Left cardiac atrium (tissue), 4 donors: ENCODE measurements at places on chromosomes 2 and 18. TPM values are rescaled to one million over a fixed set of nuclear protein-coding genes. Genes with fewer than 3 reads are reported as not detected.

DNA sequence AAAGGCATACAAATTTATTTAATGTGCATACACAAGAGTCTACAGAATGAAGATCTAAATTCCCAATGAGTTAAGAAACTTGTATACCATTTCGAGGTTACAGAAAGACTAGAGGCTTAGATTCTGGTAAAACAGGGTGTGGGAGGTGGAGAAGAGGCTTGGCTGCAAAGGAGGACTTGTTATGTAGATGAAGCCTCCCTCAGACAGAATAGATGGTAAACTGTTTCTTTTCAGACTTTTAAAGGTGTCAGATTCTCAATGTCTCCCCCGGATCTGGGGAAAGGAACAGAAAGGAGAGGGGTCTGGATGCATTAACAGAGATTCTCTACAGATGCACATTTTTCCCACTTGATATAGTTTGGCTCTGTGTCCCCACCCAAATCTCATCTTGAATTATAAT is 126.0 kb downstream of the ST6GAL2 start:
- DNase-seq = no peak

- DNase-seq = no peak
Observed at GRCh38 chr2:109409321-109410038, 204.3 kb downstream of the SEPTIN10 start.

- no peak for DNase-seq
Observed at GRCh38 chr2:16189029-16189835, 248.9 kb downstream of the MYCN start.

DNA sequence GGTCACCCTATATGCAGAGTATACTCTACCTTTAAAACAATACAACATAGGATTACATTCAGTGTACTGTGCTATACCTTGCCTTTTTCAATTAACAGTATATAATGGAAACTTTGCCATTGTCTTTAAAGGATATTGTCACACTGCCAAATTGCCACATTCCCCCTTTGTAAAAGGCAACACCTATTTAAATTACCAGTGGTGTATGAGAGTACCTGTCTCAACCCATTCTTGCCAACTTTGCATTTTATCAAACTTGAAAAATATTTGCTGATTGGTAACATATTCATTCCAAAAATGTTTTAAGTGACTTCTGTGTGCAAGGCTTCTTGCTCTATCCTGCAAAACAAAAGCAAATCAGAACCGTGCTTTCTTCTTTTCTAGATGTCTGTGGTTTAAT is 92.9 kb downstream of the FMNL2 start:
- DNase-seq = no peak

The IFT172 gene
- 19.0 TPM for total RNA-seq

DNA sequence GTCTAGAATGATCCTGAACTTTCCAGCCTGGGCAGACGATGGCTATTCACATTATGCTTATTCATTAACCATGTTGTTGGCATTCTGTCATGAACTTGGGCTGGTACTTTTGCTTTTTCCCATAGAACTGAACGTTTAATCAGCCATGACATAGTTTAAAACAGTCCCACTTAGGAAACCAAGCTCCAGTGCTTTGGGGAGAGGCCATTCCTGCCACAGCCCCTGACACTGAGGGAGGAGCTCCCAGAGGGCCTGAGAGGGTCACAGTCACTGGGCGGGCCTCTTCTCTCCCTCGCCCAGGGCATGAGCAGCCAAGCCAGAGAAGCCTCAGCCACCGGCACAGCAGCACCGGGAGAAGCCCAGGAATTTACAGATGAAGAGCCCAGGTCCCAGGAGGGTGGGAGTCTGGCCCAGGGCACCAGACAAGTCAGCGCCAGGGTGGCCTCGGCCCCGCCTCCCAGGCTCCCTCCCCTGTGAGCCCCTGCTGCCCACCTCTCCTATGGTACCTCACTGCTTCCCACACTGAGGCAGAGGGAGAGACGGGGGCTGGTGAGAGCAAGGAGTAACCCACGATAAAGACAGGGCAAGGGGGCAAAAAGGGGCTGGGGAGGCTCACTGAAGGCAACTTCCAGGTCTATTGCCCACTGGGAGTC is 33.6 kb downstream of the MAL start:
- DNase-seq = no peak

DNA sequence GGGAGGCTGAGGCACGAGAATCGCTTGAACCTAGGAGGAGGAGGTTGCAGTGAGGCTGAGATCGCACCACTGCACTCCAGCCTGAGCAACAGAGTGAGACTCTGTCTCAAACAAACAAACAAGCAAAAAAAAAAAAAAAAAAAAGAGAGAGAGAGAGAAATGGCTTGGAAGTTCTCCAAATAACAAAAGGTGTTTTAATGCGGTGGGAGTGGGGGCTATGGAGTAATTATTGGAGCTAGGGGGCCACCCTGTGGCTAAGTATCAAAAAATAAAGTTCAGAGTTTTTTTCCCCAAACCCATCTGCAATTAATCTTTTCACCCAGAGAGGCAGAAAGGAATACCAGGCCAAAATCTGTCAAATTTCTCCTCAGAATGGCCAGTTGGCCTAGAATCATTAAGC is 23.0 kb upstream of the CEP68 start:
- no peak for DNase-seq

- no peak for DNase-seq
Observed at GRCh38 chr2:236674646-236675045, 105.0 kb downstream of the ACKR3 start.

DNA sequence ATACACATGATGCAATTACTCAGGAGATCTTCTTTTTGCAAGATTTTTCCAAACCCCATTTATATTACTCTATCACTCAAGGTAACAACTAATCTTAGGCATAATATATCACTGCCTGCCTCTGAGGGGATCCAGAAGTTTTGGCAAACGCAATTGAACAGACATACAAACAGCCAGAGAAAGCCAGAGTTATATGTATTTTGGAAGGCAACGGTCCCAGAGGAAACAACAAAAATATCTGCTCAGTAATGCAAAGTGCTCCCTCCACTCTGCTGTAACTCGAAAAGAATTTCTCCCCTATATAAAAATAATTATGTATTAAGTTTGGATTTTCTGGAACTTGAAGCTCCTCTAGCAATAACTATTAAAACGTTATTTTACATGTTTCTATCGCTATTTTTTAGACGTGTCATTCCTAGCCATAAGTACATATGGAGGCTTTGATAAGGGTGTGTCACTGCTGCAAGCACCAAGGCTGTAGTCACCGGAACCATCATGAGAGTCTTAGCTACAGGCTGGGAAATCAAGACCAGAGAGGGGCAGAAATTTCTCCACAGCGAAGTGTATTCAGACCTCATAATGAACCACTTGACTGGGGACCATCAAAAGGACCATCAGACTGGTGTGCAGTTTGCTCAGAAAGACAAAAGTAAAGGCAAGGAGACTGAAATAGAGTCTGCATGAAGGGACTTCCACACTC is 3.7 kb upstream of the GKN1 start:
- DNase-seq = no peak

DNA sequence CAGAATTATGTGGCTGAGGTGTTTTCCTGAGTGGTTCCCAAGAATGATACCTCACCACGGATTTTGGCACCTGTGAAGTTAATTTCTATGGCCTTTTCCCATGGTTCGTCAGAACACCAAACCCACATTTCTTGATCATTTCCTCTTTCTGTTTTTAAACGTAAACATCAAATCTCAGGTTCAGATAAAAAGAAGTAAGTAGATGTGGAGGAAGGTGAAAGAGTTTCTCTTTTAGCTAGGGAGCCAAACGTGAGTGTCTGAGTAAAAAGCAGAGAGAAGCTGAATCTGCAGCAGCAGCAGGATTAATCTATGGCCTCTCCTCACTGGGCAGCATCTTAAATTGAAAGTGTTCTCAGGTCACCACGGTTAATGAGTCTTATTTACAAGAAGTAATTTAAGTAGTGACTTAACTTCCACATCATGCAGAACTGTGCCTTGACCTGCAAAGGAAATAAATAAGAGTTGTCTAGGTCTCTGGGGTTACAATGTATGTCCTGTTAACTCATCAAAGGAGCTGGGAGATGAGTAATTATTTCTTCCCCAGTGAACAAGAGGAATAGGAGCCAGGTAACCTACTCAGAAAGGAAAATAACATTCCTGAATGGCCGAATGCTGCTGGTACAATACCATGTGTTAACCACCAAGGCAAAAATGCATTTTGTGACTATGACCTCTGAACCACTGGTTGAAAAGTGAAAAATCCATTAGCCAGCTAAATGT is 139.6 kb upstream of the NETO1 start:
- DNase-seq = no peak

GRCh38 chr2:109098251-109098920 is 30.6 kb upstream of the SH3RF3 start:
- no peak for DNase-seq

- peak; percentile 56 for DNase-seq
Observed at GRCh38 chr2:64482765-64483504, 29.0 kb downstream of the LGALSL start.

GRCh38 chr2:217951521-217952247 is 51.1 kb downstream of the TNS1 start:
- DNase-seq = no peak

- DNase-seq = peak; percentile 25
Observed at GRCh38 chr2:118223992-118224894, 136.0 kb downstream of the INSIG2 start.

DNA sequence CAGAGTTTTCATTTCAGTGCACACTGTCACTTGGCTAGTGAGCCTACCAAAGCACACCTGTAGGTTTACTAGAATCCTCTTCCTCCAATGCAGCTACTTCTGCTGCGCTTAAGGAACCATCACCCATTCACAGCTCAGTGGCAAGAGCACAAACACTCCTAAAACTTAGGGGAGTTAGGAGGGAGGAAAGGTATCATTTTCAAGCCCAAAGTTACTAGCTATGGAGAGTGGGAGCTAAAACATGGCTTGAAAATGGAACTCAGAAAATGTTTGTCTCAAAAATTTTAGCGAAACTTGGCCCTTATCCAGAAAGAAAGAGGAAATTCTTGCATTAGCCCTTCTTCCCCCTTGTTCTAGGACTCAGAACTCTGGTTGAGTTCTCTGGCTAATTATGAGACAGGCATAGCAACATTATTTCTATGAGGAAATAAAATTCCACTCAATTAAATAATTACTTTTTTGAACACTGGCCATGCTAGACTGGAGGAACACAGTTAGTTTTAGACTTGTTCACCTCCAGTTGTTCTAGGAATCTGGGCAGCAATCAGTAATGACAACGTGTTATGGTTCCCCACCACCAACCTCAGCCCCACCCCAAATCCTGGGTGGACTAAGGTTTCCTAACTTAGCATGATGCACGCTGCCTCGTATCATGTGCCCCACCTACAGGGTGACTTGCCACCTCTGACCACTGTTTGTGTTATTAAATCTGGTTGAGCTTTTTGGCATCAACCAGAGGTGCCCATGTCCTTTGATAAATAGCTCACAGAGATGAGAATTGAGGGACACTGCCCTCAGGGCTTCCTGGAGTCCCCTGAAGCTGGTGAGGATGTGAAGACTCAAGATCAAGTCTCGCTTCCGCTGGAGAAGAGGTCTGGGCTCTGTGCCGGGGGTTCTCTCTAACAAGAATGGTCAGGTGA is 32.8 kb downstream of the LPIN2 start:
- DNase-seq = no peak

DNA sequence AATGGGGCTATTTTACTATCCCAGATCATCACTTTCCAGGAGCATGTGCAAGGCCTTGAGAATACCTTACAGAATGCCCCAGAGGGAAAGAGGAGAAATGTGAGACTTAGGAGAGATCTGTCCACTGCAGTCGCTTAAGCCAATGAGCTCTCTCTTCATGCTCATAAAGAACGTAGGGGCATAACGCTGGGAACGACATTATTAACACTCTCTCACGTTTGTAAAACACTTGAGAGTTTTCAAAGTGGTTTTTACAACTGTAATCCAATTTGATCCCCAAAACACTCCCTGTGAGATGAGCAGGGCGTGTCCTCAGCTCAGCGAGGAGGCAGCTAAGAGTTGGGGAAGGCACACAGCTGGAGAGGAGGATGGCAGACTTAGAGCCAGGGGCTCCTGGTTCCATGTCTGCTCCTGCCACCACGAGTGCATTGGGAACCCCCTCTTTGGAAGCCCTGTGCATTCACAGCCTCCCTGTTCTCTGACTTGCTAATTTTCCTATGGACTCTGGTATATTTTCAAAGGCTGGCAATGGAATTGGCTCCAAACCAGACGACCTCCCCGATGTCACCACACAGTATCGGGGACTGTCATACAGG is 97.4 kb downstream of the PLB1 start:
- no peak for DNase-seq

- DNase-seq = no peak
Observed at GRCh38 chr18:63997041-63997440, 27.2 kb downstream of the SERPINB8 start.
